Stomach (tissue), 19 donors: ENCODE measurements at places on chromosomes 16 and 17. TPM values are rescaled to one million over a fixed set of nuclear protein-coding genes. Genes with fewer than 3 reads are reported as not detected.

DNA sequence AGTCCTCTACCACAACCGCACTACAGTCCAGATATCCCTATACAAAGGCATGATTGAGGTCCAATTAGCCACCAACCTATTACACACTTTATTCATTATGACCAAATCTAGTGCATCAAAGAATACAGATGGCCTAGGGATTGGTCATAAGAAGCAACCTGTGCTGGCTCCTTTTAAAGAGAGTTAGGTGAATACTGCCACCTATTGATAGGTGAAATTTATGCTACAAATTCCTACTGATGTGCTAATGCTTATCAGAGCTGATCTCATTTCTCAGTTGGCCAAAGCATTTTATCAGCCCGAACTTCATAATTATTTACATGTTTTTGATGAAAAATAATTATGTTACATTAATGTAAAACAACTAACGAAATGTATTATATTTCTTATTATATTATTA is 166.3 kb downstream of the ANKFN1 start:
- no peak overlapping the region for H3K27ac ChIP-seq
- H3K4me1 ChIP-seq, result peaks cover 5% of the 10 kb centered on the region
- no peak overlapping the region for H3K4me3 ChIP-seq
- peak; percentile 70 for DNase-seq
- no peaks in the 10 kb centered on the region for H3K36me3 ChIP-seq

GRCh38 chr17:49946964-49947584 is 21.9 kb upstream of the DLX4 start:
- DNase-seq, result no peak
- H3K36me3 ChIP-seq, result no peaks in the 10 kb centered on the region
- no peak overlapping the region for H3K4me3 ChIP-seq
- no peaks in the 10 kb centered on the region for H3K4me1 ChIP-seq
- no peak overlapping the region for H3K27ac ChIP-seq

- no peak overlapping the region for H3K4me3 ChIP-seq
- no peaks in the 10 kb centered on the region for H3K36me3 ChIP-seq
- DNase-seq, result no peak
- H3K27me3 ChIP-seq, result peaks cover 4% of the 10 kb centered on the region
- no peaks in the 10 kb centered on the region for H3K4me1 ChIP-seq
- no peak overlapping the region for H3K27ac ChIP-seq
These were observed 90.6 kb upstream of the LHX1 start for GRCh38 chr17:36846410-36847292.

- H3K4me3 ChIP-seq, result peak overlapping the region; percentile 43
- DNase-seq, result no peak
These were observed 55.7 kb downstream of the WSB1 start for GRCh38 chr17:27349540-27350021.

- no peaks in the 10 kb centered on the region for H3K36me3 ChIP-seq
- no peak for DNase-seq
- H3K4me3 ChIP-seq, result no peak overlapping the region
- no peaks in the 10 kb centered on the region for H3K4me1 ChIP-seq
- no peak overlapping the region for H3K27ac ChIP-seq
These were observed 19.7 kb upstream of the CDR2 start for GRCh38 chr16:22394121-22394520.

DNA sequence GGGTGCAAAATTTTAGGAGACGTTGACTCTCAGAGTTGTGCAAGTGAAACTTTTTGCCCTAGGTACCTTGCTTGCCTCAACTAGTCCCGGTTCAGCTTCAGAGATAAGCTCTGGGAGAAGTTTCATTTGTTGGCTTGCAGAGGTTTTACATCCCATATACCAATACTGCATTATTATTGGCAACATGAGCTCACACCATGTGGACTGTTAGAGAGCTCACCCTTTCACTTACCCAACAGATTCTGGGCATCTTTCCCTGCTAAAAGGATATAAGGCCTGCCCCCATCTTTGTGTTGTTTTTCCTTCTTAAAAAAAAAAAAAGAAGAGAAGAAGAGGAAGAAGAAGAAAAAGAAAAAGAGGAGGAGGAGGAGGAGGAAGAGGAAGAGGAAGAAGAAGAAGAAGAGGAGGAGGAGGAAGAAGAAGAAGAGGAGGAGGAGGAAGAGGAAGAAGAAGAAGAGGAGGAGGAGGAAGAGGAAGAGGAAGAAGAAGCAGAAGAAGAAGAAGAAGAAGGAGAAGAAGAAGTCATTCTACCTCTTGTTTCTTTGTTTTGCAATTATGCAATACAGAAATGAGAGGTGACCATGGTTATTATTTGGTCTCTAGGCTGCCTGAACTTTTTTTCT is 292.6 kb upstream of the IRX3 start:
- H3K36me3 ChIP-seq, result no peaks in the 10 kb centered on the region
- no peaks in the 10 kb centered on the region for H3K4me1 ChIP-seq
- no peak overlapping the region for H3K27ac ChIP-seq
- H3K4me3 ChIP-seq, result no peak overlapping the region
- no peak for DNase-seq

DNA sequence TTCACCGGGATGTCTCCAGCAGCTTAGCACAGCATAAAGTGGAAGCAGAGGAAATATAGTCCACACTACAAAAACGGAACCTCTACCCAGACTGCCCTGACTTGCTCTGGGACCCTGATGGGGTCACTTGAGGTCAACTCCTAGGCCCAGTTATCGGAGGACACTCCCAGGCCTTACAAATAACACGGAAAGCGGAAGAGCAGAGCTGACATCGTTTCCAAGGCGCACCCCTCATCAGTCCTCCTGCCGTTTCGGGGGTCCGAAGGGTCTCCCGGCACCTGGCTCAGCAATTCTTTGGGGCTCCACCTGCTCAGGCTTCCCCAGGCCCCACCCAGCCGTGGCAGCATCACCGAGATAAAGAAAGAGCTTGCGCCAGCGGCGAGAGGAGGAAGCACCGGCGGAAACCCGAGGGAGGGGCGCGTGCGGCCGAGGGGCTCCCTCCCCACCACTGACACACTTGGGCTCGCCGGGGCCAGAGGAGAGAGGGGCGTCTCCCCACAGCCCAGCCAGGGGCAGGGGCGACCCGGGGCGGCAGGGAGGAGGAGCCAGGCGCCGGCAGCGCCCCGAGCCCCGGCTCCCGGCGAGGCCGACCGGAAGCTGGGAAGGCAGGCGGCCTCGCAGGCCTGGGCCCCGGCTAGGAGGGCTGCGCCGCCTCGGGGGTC is 727 bp downstream of the CORO7 start:
- H3K4me3 ChIP-seq, result peak overlapping the region; percentile 99
- H3K4me1 ChIP-seq, result peaks cover 19% of the 10 kb centered on the region
- H3K27ac ChIP-seq, result peak overlapping the region; percentile 94
- peaks cover 17% of the 10 kb centered on the region for H3K36me3 ChIP-seq

DNA sequence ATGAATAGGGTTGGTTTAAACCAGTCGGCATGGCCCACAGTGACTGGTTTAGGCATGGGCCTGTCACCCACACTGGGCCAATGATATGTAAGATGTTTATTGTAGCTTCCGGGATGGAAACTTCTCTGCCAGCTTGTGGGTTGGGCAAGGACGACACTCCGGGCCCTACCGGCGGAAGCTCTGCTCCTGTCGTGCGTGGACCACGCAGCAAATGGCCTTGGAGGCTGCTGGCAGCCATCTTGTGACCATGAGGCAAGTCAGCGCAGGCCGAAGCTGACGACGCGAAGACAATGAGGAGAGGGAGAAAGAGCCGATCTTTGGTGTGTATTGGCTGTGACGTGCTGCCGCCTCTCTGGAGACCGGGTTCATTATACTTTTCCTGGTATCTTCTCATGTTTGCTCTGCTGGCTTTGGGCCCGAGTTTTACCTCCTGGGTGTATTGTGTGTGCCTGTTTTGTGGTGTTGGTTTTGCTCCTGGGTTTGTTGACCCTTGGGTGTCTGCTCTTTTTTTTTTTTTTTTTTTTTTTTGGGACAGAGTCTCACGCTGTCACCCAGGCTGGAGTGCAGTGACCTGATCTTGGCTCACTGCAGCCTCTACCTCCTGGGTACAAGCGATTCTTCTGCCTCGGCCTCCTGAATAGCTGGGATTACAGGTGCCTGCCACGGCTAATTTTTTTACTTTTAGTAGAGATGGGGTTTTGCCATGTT is 15.4 kb downstream of the SLC25A10 start:
- H3K4me1 ChIP-seq, result peaks cover 16% of the 10 kb centered on the region
- H3K36me3 ChIP-seq, result no peaks in the 10 kb centered on the region
- DNase-seq, result peak; percentile 88
- peak overlapping the region; percentile 65 for H3K27ac ChIP-seq
- H3K27me3 ChIP-seq, result no peaks in the 10 kb centered on the region

GRCh38 chr17:27952366-27952765 is 59.2 kb upstream of the LYRM9 start:
- H3K27me3 ChIP-seq, result no peaks in the 10 kb centered on the region
- no peak for DNase-seq
- H3K4me3 ChIP-seq, result no peak overlapping the region
- no peaks in the 10 kb centered on the region for H3K4me1 ChIP-seq
- H3K27ac ChIP-seq, result no peak overlapping the region

GRCh38 chr17:36730857-36731490 is 129.6 kb downstream of the MRM1 start:
- peaks cover 50% of the 10 kb centered on the region for H3K27me3 ChIP-seq
- DNase-seq, result no peak
- no peak overlapping the region for H3K27ac ChIP-seq
- no peaks in the 10 kb centered on the region for H3K36me3 ChIP-seq

DNA sequence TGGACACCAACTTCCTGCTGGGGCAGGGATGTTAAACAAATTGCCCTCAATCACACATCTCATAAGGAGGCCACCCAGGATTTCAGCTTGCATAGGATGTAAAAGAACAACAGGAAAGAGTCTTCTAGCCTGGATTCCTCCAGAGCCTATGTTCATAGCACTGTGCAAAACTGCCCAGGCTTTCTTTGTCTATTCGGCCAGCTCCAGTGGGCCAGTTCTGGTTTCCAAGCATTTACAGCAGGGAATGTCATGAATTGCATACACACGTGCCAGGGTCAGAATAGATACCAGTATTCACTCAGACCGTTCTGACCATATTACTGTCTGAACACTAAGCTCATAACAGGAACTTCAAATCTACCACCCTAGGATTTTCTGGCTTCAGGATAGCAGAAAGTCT is 273.2 kb downstream of the CDH8 start:
- no peaks in the 10 kb centered on the region for H3K27me3 ChIP-seq
- DNase-seq, result no peak
- H3K36me3 ChIP-seq, result no peaks in the 10 kb centered on the region
- H3K27ac ChIP-seq, result no peak overlapping the region

DNA sequence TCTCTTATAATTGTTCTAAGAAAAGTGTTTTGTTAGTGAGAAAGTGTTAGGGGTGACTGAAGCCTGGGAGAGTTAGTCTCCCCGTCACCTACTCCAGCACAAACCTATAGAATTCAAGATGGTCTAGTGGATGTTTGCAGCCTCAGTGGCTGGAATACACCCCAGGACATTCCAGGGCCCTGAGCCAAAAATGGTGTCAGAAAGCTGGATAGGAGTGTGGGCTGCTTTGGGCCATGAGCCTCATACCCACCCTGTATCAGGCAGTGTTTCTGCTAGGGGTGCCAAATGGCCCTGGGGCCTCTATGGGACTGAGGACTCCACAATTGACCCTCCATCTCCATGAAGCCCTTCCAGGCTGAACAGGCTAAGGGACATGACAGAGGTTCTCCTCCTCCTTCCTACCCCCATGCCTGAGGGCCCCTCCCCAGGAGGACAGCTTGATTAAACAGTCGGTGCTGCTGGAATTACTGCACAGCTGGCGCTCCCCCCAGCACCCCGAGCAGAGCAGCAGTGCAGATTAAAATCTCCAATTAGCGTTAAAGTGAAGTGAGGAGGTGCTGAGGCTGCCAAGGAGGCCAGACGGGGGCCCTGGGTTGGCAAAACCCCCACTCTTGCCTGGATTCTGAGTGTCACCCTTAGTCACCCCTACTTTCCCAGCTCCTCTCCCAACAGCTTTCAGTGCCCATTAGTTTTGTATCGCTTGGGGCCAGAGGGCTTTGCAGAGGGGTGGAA is 59.1 kb downstream of the NEUROD2 start:
- DNase-seq, result peak; percentile 58
- H3K36me3 ChIP-seq, result peaks cover 14% of the 10 kb centered on the region
- no peaks in the 10 kb centered on the region for H3K4me1 ChIP-seq
- H3K27ac ChIP-seq, result no peak overlapping the region
- no peaks in the 10 kb centered on the region for H3K27me3 ChIP-seq

DNA sequence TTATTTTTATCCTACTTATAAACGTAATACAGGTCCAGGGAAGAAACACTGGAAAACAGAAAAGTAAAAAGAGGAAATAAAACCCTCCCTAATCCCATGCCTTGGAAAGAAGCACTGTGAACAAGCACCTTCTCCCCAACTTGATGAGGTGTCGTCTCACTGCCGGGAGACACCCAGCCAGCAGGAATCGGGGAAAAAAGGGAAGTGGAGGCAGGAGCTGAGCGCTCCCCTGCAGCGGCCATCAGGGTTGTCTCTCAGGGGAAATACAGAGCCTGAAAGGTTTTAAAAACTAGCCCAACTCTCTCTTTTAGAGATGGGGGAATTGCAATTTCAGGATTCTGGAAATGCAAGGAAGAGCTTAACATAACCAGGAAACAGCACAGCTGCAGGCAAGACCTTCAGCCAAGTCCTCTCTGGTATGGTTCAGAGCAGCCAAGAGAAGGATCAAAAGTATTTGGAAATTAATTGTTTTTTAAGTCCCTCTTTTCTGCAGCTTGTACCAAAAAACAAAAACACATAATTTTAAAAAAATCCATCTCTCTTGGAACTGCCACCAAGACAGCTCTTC is 96.3 kb upstream of the RCVRN start:
- DNase-seq, result peak; percentile 74
- H3K4me3 ChIP-seq, result no peak overlapping the region
- H3K36me3 ChIP-seq, result no peaks in the 10 kb centered on the region
- no peaks in the 10 kb centered on the region for H3K4me1 ChIP-seq

DNA sequence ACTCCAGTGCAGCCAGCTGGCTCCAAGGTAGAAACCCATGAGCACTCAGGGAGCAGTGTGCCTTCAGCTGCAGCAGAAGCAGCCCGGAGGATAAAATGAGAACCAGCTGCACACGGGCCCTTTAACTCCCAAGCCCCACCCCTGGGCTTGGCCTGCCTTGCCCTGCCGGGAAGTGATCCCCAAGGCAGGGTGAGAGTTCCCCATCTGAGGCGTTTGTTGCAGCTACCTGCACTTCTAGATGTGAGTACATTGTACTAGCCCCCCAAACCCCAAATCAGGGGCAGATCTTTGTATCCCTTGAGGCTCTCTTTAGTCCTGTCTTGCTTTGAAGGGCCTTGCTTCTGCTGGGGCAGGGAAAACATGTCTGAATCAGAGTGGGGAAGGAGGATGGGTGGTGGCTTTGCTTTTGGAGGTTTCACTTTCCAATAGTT is at the start of gene MVP:
Gene MVP (plus strand): TSS at position 192 of the 431 bp plus-strand sequence. CDS start 10,088 bp downstream, outside the sequence.
- H3K36me3 ChIP-seq, result peaks cover 16% of the 10 kb centered on the region
- H3K27ac ChIP-seq, result peak within 1 kb of the TSS; percentile 95
- H3K27me3 ChIP-seq, result no peaks in the 10 kb centered on the region
- DNase-seq, result peak; percentile 87
- H3K4me1 ChIP-seq, result peaks cover 84% of the 10 kb centered on the region

DNA sequence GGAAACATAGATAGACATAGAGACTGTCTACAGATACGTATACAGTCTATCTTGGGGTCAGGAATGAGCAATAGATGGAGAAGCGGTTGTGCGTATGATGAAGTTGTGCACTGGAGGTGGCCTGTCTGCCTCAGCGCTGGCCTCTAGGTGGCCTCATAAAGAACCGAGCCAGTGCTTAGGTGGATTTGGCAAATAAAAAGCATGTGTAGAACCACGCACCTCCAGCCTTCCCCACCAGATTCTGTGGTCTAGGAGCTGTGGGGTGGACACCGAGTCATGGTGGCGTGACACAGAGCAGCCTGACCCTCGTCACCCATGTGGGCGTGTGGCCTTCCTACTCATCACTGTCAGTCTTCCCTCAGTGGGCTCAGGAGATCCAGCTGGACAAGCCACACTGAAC is 34.0 kb downstream of the PGS1 start:
- peaks cover 57% of the 10 kb centered on the region for H3K4me1 ChIP-seq
- H3K27ac ChIP-seq, result no peak overlapping the region
- no peak for DNase-seq
- H3K27me3 ChIP-seq, result no peaks in the 10 kb centered on the region
- H3K36me3 ChIP-seq, result peaks cover 31% of the 10 kb centered on the region

The ACSM5 gene
- total RNA-seq, result not detected

The MYADML2 gene
- total RNA-seq, result not detected

The TNFSF13 gene
- total RNA-seq, result 55.4 TPM

The MYH8 gene
- not detected for total RNA-seq
